ENCODE measurements at places on chromosomes 13 and 19. TPM values are rescaled to one million over a fixed set of nuclear protein-coding genes. Genes with fewer than 3 reads are reported as not detected.

The CEACAM6 gene
- 30.9 TPM for total RNA-seq

The KIR3DL2 gene
- not detected for total RNA-seq

The DHDH gene
- total RNA-seq = 1.7 TPM

The KCNN4 gene
- 53.4 TPM for total RNA-seq

The GAPDHS gene
- not detected for total RNA-seq

The ZSCAN22 gene
- total RNA-seq = 2.1 TPM

The ZNF792 gene
- 1.8 TPM for total RNA-seq

The C19orf53 gene
- 198 TPM for total RNA-seq

The SCN1B gene
- 17.4 TPM for total RNA-seq

The IGFL3 gene
- total RNA-seq = not detected

The NECTIN2 gene
- 83.1 TPM for total RNA-seq

The CLEC17A gene
- not detected for total RNA-seq

The SHANK1 gene
- 0.16 TPM for total RNA-seq

The CRB3 gene
- 6.0 TPM for total RNA-seq
